ENCODE measurements at places on chromosomes 3 and 15. TPM values are rescaled to one million over a fixed set of nuclear protein-coding genes. Genes with fewer than 3 reads are reported as not detected.

DNA sequence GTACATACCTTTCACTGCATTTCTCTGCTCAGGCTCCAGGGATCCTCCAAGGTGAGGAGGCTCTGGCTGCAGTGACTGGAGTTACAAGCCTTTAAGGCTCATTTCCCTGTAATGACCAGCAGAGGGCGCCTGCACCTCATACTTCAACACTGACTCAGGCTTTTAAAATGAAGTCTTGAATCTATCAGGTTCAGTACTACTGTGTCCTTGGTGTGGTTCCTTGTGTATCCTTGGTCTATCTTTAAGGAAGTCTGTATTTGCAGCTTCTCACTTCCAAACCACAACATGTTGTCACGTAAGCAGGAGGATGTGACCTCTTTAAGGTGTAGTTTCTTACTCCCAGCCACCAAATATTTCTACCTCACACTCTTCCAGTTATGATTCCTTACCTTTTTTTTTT is 122.5 kb upstream of the ZBED2 start:
- peak; percentile 87 for DNase-seq

GRCh38 chr3:23071758-23072157 is 131.4 kb upstream of the UBE2E2 start:
- no peak for DNase-seq

DNA sequence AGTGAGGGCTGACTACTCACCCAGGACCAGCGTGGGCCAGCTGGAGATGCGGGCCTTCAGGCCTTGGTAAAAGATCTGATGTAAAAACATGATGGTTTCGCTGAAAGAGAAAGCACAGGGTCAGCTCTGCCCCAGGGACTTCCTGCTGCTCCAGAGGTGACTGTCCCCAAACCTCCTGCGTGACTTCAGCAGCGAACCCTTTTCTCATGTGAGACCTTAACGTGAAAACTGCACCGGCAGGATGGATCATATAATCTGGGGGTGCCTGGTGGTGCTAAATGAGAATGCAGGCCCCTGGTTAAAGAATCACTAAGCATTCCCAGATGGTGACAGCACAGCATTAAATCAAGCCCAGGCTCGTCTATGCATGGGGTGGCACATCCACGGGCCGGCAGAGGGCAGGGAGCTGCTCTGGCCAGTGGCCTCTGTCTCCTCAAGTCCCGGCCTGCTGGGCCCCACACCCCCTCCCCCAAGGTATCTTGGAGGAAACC is 55.4 kb downstream of the RASGRF1 start:
- no peak for DNase-seq

DNA sequence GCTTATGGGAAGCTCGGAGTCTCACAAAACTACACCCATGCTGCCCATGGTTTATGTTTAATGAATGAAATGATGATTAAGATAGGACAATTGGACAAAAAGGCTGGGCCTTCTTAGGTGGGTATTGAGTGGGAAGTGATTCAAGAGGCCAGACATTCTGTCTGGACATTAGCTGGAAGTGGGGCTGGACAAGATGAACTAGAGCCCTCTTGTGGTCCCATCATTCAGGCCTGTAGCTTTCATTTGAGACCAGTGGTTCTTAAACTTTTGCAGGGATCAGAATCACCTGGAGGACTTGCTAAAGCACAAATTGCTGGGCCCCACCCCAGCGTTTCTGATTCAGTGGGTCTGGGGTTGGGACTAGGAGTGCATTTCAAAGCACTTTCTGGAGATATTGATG is 290.4 kb upstream of the CTDSPL start:
- DNase-seq: no peak

GRCh38 chr3:184767377-184767776 is 44.6 kb upstream of the VPS8 start:
- no peak for DNase-seq

DNA sequence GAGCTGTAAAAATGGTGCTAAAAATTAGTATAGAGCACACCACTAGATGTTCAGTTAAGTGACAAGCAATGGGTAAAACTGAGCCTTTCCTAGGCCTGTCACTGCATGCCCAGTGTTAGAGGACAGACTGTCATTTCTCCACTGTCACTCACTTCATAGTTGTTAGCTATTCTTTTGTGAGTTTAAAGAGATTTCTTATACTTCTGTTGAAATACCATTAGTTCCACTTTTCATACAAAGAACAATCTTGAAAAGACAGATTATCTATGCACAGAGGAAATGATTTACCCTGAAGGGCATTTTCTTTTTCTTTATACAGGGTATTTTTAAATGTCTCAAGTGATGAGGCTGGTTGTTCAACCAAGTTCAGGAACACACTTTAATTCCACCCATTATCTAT is 28.3 kb upstream of the CHMP2B start:
- DNase-seq: no peak

- no peak for DNase-seq
These were observed 10.9 kb downstream of the MESP1 start for GRCh38 chr15:89740137-89740536.

DNA sequence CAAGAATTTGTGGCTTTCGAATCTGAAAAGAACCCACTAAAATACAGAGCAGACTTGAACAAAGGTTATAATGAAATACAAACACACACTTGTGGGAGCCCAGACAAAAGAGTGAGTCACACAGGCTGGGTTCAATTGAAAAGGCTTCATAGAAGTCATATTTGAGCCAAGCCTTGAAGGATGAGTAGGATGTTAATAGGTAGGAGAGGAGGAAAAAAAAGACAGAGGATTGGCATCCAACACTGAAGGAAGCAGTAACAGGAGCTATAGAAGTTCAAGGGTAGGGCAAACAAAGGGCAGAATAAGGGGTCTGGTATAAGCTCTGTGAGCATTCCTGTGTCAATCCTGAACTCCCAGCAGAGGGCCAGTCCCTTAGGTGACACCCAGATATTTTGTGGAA is 325.4 kb downstream of the FOXP1 start:
- no peak for DNase-seq

DNA sequence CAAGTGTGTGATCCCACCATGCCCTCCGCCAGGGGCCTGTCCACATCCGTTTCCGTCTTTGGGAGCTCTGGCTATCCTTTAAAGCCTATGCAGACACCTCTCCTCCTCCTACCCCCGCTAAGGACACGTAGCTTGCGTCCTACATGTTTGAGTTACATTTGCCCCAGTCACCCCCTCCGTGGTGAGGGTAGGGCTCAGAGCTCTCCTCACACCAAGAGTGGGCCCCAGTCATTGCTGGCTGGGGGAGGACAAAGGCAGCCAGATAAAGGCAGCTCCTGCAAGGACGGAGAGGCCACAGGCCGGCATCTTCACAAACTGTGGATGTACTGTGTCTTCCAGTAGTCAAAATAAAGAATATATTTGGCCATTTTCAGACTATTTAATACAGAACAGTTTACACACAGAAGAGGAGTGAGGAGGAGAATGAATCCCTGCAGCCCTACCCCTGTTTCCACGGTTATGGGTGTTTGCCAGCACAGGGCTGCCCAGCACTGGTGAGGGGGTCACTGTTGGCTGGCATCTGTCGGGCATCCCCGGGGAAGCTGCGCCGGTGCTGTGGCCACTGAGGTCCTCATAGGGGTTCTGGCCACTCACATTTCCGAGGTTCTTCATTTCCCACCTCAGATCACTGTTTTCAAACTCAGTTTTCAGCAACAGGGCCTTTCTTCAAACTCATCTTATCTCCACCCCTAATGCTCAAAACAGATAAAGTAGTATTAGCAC is 118.7 kb downstream of the CHRNA7 start:
- no peak for DNase-seq

GRCh38 chr15:36108541-36108940 is 470.9 kb upstream of the CDIN1 start:
- DNase-seq: no peak

- DNase-seq: no peak
These were observed 263.5 kb upstream of the CFAP20DC start for GRCh38 chr3:59313365-59313764.

DNA sequence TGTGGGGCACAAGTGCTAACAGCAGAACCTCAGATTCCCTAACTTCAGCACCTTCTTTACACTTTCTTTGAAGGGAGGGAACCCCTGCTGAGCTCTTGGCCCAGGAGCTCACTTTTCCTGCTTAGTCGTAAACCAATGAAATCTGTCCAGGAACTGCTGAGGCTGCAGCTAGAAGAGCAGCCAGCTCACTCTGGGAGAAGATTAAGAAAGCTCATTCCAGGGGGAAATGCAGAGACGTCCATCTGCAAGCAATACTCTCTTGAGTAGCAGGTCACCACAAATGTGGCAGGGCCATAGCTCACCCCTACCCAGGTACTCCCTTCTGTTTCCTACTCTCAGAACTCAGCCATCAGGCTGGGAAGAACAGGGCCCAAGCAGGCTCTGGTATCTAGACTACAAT is 103.3 kb downstream of the WDR76 start:
- DNase-seq: no peak

ITGA11 gene
- 1.2 TPM for total RNA-seq

SLC28A2 gene
- not detected for total RNA-seq

PARP15 gene
- total RNA-seq: 0.51 TPM

TUSC7 gene
- not detected for total RNA-seq

SI gene
- total RNA-seq: 0.08 TPM

AMIGO3 gene
- 1.6 TPM for total RNA-seq

KBTBD12 gene
- not detected for total RNA-seq

OCA2 gene
- 19.9 TPM for total RNA-seq

MASP1 gene
- total RNA-seq: 1.6 TPM

OR5K2 gene
- total RNA-seq: not detected

EXD1 gene
- total RNA-seq: not detected

Measured in suprapubic skin (tissue), 4 donors.